ENCODE measurements at places on chromosomes 11 and 22.

DNA sequence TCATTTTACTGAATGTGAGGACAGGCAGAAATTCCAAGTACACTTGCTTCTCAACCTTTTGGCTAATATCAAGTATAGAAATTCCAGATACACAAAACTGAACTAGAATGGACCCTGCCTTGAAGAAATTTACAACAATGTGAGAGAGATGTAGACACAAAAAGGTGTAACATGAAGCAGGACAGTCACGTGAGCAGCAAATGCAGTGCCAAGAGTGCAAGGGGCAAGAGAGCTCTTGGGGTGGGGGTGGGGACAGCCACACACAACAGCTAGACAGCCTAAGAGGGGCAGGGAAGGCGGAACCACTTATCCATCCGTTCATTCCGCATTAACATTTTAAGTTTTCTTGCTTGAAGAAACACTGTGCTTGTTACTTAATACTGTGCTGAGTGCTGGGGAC, 28.9 kb downstream of the PLEKHA7 start:
- DNase-seq, result no peak
- H3K27ac ChIP-seq, result peak overlapping the region; percentile 17
- no peaks in the 10 kb centered on the region for H3K36me3 ChIP-seq
- H3K4me1 ChIP-seq, result peaks cover 26% of the 10 kb centered on the region

- H3K36me3 ChIP-seq, result no peaks in the 10 kb centered on the region
- no peak overlapping the region for H3K27ac ChIP-seq
- no peaks in the 10 kb centered on the region for H3K4me1 ChIP-seq
- H3K27me3 ChIP-seq, result no peaks in the 10 kb centered on the region
Observed at GRCh38 chr11:32231909-32232493, 141.1 kb downstream of the RCN1 start.

DNA sequence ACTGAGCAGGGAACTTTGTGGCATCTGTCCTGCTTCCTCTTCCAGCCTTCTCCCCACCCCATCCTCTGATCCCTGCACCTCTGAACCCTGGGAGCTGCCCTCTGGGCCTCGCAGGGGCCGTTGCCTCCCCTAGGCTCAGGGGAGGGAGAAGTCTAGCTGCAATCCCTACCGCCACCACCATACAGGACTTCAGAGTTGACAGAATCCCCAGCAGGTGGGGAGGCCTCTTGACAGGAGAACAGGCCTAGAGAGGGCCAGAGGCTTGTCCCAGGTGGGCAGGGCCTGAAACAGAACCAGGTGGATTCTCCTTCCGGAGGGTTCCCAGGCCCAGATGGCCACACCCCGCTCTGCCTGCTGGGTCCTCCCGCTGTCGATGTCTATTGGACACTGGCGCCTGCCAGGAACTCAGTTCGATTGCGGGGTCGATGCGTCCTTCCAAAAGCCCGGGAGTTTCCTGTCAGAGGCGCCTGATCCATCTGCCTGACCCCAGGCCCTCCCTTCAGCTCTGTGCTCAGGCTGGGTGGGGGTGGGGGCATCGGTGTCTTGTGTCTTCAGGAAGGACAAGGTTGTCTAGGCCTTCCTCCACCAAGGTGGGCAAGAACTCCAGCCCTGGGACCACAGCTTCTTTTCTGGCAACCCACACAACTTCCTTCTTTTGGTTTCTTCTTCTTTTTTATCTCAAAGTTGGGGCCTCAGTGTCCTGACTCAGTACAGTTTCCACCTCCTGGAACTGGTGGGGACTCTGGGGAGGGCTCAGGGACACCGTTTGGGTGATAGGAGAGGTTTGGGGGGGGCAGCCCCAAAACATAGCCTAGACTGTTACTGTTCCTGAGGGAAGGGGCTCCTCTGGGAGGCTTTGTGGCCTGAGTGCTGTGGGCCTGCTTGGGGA, 6.4 kb downstream of the STARD10 start:
- H3K36me3 ChIP-seq, result no peaks in the 10 kb centered on the region
- H3K27me3 ChIP-seq, result no peaks in the 10 kb centered on the region
- H3K4me3 ChIP-seq, result no peak overlapping the region
- H3K27ac ChIP-seq, result peak overlapping the region; percentile 47
- no peak for DNase-seq

GRCh38 chr11:82811369-82811768, 77.7 kb upstream of the FAM181B start:
- no peak overlapping the region for H3K27ac ChIP-seq
- H3K4me3 ChIP-seq, result no peak overlapping the region

DNA sequence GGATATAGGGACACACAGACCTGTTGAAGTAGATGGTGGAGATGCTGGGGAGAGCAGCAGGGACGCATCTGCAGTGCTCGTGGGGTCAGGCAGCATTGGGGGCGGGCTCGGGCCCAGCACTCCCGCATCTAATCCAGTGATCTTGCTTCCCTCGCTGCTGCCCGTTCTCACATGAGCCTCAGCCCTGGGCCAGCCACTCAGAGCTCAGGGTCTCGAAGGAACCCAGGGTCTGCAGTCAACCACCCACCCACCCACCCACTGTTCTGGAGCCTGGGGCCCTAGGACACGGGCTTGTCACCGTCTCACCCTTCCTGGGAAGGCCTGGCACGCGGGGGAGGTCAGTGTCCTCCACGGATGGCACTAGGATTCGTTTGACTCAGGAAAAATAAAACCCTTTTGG, 406.0 kb downstream of the TBC1D22A start:
- no peak overlapping the region for H3K4me3 ChIP-seq
- no peaks in the 10 kb centered on the region for H3K4me1 ChIP-seq
- no peaks in the 10 kb centered on the region for H3K36me3 ChIP-seq
- no peak overlapping the region for H3K27ac ChIP-seq
- DNase-seq, result peak; percentile 41

GRCh38 chr11:115054570-115055538, 376.5 kb downstream of the NXPE2 start:
- H3K27me3 ChIP-seq, result no peaks in the 10 kb centered on the region
- no peak for DNase-seq
- H3K4me1 ChIP-seq, result no peaks in the 10 kb centered on the region
- H3K27ac ChIP-seq, result no peak overlapping the region
- H3K4me3 ChIP-seq, result no peak overlapping the region

DNA sequence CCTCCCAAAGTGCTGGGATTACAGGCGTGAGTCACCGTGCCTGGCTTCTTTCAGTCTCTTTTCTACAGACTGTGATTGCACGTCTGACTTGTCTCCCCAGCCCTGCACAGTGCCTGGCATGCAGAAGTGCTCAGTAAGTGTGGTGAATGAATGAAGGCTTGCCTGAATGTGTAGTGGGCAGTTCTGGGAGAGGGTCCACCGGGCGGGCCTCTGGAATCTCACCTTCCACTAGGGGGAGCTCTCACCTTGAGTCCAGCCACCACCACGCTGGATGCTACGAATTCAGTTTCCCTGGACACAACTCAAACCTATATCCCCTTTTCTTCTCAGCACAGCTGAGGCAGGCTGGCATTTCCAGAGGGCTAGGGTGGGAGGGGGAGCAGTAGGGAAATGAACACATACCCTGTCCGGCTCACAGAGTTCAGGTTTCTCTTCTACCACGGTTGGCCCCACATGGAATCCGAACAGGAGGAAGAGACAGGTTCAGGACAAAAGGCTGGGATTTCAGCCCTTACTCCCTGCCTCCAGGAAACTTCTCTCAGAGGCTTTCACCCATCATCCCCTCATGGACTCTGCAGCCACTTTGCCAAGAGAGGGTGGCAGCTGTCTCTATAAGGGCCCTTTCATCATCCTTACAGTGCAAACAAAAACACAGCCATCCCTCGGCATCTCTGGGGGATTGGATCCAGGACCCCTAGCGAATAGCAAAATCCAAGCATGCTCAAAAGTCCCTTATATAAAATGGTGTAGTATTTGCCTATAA, 86.8 kb downstream of the NECTIN1 start:
- H3K27ac ChIP-seq, result no peak overlapping the region
- no peak for DNase-seq
- no peak overlapping the region for H3K4me3 ChIP-seq
- no peaks in the 10 kb centered on the region for H3K4me1 ChIP-seq
- H3K36me3 ChIP-seq, result no peaks in the 10 kb centered on the region
- H3K27me3 ChIP-seq, result no peaks in the 10 kb centered on the region

DNA sequence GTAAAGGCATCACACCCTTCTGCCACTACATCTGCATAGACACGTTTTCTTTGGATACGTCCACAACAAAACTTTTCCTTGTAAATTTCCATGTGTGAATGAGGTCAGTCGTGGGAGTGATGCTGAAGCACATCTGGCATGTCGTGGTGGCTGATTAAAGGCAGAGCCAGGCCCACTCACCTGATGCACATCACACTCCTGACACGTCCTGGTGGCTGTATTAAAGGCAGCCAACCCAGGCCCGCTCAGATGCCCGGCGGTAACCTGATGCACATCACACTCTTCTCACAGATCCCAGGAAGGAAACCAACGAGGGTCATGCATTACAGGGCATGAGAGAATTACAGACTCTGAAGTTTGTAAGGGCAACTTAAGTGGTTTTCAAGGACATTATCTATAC, 321.6 kb upstream of the B3GAT1 start:
- DNase-seq, result no peak
- no peak overlapping the region for H3K4me3 ChIP-seq
- no peaks in the 10 kb centered on the region for H3K27me3 ChIP-seq
- no peak overlapping the region for H3K27ac ChIP-seq
- peaks cover 5% of the 10 kb centered on the region for H3K4me1 ChIP-seq
- no peaks in the 10 kb centered on the region for H3K36me3 ChIP-seq

DNA sequence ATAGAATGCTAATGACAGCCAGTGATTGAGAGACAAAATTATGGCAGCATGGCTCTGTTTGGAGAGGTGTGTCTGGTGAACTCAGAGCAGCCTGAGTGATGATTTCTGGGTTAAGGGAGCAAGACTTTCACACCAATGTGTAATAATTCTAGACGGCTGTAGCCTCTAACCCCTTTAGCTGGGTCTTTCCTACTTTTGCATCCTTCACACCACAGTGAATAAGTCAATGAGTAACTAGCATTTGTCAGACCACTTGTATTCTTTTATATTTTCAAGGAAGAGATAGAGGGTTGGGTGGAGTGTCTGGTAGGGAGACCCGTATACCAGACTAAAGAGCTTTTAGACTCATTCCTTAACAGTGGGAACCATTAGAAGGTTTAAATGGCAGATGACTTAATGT, 50.4 kb downstream of the ATXN10 start:
- no peak overlapping the region for H3K4me3 ChIP-seq
- no peaks in the 10 kb centered on the region for H3K4me1 ChIP-seq
- H3K36me3 ChIP-seq, result peaks cover 45% of the 10 kb centered on the region
- H3K27ac ChIP-seq, result no peak overlapping the region

- peaks cover 12% of the 10 kb centered on the region for H3K27me3 ChIP-seq
- no peak for DNase-seq
- H3K27ac ChIP-seq, result peak overlapping the region; percentile 51
- H3K4me3 ChIP-seq, result peak overlapping the region; percentile 64
- peaks cover 24% of the 10 kb centered on the region for H3K4me1 ChIP-seq
Observed at GRCh38 chr11:19713196-19714021, 772 bp downstream of the NAV2 start.

DNA sequence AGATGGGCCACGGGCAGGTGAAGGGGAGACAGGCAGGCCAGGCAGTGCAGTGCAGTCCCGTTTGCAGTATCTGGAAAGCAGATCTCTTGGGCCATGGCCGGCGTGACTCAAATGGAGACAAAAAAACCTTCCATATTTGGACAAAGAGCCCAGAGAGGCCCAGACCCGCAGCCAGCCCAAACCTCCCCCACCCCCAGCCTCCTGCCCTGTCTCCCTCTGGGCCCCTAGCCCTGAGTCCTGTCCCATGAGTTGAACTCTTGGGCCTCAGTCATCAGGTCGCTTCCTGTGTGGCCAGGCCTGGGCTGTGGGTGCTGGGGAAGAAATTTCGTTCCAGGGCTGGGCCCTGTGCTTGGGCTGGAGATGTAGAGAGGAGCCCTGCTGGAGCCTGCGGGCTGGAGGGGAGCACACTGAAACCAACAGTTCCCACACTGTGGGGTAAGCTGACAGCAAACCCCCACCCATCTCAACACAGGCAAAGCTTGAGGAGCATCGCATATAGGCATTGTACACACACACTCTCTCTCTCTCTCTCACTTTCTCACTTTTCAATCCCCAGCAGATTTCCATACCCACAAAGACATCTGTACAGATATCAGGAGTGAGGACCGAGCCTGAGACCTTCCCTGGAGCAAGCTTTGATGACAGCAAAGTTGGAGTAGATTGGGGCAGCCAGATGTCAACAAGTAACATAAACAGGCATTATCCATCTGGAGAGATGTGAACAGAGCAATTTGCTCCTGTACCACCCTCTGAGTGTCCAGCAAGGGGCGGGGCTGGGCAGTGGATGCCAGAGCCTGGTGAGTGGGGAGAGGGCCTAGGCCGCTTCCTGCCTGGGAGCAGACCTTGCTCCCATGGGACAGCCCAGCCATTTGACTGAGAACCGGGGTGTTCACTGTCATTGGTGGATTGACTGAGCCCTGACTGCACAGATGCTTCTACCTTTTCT, 17.2 kb downstream of the ARHGEF17 start:
- no peaks in the 10 kb centered on the region for H3K27me3 ChIP-seq
- no peaks in the 10 kb centered on the region for H3K36me3 ChIP-seq
- H3K4me3 ChIP-seq, result no peak overlapping the region
- peak overlapping the region; percentile 63 for H3K27ac ChIP-seq

GRCh38 chr11:11227296-11228085, 125.6 kb downstream of the CSNK2A3 start:
- H3K27me3 ChIP-seq, result no peaks in the 10 kb centered on the region
- DNase-seq, result no peak
- H3K27ac ChIP-seq, result no peak overlapping the region
- H3K4me3 ChIP-seq, result no peak overlapping the region
- H3K36me3 ChIP-seq, result no peaks in the 10 kb centered on the region

GRCh38 chr22:36773935-36774334, 2.0 kb downstream of the IFT27 start:
- no peaks in the 10 kb centered on the region for H3K27me3 ChIP-seq
- peaks cover 13% of the 10 kb centered on the region for H3K4me1 ChIP-seq
- no peak overlapping the region for H3K27ac ChIP-seq
- no peaks in the 10 kb centered on the region for H3K36me3 ChIP-seq
- H3K4me3 ChIP-seq, result no peak overlapping the region
